Spinal cord (tissue), 10 donors: ENCODE measurements at places on chromosomes 1 and 21.
A peak's percentile ranks its signal among the peaks of the same experiment; 100 is the strongest.

DNA sequence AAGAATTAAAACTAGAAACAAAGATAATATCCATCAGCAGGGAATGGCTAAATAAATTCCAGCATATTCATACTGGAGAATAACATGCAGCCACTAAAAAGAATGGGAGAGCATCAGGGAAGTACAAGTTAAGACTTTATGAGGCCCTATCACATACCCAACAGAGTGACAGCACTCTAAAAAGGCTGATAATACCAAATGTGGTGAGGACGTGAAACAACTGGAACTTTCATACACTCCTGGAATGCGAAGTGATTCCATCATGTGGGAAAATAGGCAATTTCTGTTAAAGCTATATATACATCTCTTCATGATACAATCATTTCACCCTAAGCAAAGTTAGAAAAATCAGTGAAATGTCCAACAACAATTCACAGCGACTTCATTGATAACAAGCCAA lies 42.6 kb downstream of the COL6A1 start:
- no peak for DNase-seq

GRCh38 chr1:105934806-105935205 lies 1121.7 kb upstream of the PRMT6 start:
- DNase-seq = no peak

- DNase-seq = no peak
Observed at GRCh38 chr1:8397511-8397910, 79.6 kb downstream of the SLC45A1 start.

GRCh38 chr21:22244516-22244915 lies 1246.3 kb downstream of the NCAM2 start:
- DNase-seq = no peak

DNA sequence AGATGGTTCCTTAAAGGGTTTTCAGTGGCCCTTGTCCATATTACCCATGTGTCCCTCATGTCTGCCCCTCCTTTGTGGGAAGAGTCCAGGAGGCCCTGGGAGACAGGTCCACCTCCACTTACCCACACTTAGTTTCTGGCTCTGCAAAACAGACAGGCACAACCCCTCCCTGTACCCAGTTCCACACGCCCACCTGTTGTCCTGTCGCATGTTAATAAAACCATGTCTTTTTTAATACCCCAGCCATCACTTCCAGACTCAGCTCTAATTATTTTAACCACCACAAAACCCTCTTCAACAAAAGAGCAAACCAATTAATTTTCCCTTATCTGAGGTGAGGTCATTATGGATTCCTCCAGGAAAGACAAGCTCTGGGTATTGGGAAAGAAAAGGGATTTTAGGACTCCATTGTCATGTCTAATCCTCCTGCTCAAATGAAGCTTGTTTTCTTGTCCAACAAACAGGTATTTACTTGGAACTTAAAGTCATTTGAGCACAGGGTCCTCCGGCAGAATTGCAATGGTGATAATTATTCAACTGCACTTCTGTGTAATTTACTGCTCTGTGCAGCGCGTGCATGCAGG lies 68.9 kb downstream of the CCDC185 start:
- no peak for DNase-seq

DNA sequence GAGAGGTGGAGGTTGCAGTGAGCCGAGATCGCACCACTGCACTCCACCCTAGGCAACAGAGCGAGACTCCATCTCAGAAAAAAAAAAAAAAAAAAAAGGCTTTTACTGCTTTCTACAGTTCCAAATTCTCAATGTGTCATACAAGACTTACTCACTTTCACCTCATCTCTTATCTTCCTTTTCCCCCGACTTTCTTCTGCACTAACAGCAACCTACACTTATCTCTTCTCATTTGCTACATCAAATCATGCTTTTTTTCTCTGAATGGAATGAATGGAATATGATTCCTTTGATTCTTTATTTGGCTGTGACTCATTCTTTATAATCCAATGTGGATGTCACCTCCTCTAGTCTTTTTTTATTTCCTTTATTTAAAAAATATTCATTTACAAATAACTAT lies 168.4 kb upstream of the DMRTA2 start:
- DNase-seq = no peak

DNA sequence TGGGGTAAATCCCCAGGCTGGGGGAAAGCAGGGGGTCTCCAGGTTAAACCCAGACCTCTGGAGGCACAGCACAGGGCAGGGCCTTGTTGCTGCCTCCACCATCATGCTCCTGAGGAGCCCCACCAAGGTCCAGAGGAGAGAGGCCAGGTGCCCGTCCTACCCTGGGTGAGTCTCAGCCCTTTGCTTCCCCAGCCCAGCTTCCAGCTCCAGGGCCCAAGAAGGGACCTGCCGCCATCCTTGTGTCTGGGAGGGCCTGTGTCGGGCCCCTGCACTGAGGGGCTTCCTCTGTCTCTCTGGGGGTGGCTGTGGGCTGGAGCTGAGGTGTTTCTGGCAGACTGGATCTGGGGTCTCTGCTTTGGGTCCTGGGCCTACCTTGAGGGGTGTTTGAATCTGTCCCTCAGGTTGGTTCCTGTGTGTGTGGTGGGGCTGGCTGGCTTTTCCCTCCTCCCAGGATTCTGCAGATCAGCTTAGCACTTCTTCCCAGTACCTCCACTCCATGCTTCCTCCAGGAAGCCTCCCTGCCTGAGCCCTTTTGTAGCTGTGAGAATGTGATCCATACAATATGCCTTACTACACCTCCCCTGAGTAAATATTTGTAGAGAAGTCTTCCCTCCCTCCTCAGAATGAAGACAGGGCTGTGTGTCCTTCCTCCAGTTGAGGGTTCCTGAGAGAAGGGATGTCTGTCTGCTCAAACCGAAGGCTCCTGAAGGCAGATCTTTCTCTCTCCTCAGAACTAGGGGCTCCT lies 6.2 kb downstream of the GPR3 start:
- DNase-seq = no peak

GRCh38 chr21:44650973-44651675 lies 3.3 kb downstream of the KRTAP12-4 start:
- no peak for DNase-seq

- no peak for DNase-seq
Observed at GRCh38 chr1:241644259-241644658, 4.1 kb upstream of the CHML start.

GRCh38 chr1:52532247-52532646 lies 20.6 kb downstream of the TUT4 start:
- no peak for DNase-seq

DNA sequence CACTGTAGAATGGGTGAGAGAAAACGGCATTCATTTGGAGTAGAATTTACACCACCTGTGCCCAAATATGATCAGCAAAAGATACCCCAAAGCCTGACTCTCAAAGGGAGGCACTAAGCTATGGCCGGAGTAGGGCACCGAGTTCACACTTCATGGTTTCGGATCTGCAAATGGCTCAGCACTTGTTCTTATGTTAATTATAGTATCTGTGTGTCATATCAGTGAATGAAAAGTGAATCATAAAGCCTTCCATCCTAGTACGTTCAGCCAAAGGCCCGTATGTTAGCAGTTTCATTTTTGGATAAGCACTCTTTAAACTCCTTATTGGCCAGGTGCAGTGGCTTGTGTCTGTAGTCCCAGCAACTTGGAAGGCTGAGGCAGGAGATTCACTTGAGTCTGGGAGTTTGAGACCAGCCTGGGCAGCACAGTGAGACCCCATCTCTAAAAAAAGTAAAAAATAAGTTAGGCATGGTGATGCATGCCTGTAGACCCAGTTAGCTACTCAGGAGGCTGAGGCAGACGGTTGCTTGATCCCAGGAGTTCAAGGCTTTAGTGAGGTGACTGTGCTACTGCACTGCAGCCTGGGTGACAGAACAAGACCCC lies 4.9 kb upstream of the CORT start:
- DNase-seq = no peak

DNA sequence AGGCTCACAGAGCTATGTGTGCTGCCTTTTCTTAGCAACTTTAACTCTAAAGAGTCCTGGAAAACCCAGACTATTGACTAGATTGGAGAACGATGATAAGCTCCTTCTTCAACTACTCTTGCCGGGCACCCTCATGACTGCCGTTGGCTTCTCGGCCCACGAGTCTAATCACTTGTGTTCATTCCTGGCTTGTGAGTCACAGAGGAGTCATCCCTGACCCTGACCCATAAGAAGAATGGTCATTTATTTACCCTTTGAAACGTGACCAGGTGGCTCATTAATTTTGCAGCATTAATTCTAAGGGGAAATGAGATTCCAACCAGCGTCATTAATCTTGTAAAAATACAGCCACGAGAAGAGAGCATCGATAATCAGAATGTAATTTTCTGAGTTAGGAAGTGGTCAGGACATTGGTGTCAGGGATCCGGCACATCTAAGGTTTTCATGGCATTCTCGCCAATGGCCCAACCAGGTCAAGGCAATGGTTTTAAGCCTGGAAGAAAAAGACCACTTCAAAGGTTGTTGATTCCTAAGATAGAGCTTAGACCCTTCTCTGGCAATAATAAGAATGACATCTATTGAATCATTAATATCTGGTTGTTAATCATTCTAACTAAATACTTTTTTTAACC lies 183.6 kb upstream of the RUNX1 start:
- DNase-seq = no peak

DNA sequence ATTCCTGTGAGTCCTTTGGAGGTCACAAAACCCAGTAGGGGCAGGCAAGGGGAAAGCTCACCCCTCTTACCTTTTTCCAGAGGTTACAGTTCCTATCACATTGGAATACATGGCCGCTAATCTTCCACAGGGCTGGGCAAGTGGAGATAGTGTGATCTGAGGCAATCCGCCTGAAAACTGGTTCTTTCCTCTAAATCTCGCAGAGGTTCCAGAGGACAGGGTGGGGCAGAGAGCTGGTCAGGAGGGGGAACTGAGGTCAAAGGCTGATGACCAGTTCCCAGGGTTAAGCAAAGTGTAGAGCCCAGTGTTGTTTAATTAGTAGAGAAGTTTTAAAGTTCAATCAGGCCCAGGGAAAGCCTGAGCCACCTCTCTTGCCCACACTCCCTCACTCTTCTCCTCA lies at the start of gene SERPINC1:
SERPINC1 (minus strand) TSS at position 179 of the 400 bp plus-strand sequence; CDS start at position 111, 68 bp downstream.
- no peak for DNase-seq

- DNase-seq = no peak
Observed at GRCh38 chr1:66333466-66334199, 200.3 kb upstream of the SGIP1 start.

- DNase-seq = peak; percentile 93
Observed at GRCh38 chr1:56584910-56585528, 5.7 kb upstream of the PLPP3 start.
